ENCODE measurements at places on chromosomes 2 and 18.

- no peak for DNase-seq
Measured at GRCh38 chr2:66575625-66576310, 140.8 kb downstream of the MEIS1 start.

- DNase-seq = no peak
Measured at GRCh38 chr2:212249451-212249850, 289.2 kb downstream of the ERBB4 start.

DNA sequence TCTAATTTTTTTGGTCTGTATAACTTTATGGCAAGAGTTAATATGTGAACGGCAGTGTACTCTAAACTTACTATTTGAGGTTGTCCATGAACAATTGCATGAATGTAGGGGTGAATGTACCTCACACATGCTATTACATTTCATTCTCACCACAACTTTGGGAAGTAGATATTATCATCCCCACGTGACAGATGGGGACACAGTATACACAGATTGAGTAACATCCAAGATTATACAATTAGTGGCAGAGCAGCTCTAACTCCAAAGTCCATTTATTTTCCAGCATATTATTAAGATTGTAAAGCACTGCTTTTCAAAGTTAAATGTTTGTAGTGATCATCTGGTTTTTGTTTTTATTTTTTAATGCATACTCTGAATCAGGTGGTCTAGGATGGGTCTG, 622.1 kb upstream of the ZEB2 start:
- no peak for DNase-seq

DNA sequence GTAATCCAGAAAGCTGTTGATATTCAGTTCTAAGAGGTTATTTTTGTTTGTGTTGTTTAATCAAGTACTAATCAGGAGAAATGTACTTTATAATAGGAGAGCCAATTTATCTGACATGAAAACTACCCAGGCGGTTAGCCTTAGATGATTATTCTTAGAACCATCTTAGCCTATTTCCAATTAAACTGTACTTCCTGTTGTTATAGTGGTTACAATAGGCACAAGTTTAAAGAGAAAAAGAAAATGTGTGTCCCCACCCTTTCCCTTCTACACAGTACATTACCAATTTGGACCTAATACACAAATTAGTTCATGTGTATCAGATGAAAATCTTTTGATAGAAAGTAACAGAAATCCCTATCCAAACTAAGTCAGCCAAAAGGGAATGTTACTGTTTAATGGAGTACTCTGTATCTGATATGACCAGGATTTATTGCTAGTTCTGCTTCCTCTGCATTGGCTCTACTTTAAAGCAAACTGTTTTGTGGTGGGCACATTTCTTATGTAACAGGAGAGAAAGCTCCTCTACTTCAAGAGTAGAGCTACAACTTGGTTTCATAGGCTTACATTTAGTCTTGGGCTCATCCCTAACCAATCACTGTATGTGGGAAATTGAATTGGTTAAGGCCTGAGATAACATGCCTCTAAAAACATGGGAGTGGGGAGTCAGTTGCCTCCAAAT, 217.9 kb downstream of the UBE2E3 start:
- no peak for DNase-seq

GRCh38 chr2:191539068-191539467, 138.9 kb upstream of the NABP1 start:
- no peak for DNase-seq

GRCh38 chr2:105746177-105747080, 1.7 kb downstream of the NCK2 start:
- peak; percentile 46 for DNase-seq

GRCh38 chr18:10398571-10398970, 55.9 kb upstream of the APCDD1 start:
- DNase-seq = no peak

DNA sequence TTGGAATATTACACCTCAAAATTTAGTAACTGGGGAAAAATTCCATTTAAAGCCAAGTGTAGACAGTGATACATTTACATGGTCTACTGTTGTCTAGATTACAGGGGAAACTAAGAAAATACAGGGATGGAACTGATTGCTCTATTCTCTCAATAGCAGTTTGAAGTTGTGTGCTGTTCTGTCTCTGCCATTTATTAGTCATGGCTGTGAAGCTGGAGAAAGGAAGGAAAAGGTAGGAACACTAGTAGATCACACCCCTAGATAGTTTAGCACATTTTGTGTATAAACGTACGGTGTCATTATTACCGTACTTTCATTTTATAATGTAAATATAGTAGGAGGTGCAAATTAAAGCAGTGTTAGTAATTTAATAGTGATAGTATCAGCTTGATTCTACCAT, 170.5 kb downstream of the PHLPP1 start:
- no peak for DNase-seq

DNA sequence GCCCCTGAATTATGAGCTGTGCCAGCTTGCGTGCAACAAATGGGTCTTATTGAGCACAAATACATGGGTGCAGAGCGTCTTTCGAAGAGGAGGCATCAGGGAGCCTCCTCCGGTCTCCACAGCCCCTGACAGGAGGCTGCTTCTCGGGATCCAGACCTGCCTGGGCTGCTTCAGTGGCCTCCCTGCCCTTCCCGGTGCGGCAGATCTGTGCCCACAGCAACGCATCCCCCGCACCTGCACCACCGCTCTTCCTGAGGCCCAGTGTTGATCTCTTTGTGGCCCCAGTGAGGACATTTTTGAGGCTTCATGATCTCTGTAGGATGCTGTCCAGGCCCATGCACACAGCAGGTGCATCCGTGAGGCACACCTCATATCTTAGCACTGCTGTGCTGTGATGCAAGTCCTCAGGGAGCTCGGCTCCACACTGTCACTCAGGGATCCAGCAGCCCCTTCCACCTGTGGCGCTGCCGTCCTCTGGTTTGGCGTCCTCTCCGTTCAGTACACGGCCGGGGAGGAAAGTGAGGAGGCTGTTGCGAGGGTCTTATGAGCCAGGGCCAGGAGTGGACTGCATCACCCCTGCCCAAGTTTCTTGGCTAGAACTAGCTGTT, 17.4 kb downstream of the RTP5 start:
- no peak for DNase-seq

DNA sequence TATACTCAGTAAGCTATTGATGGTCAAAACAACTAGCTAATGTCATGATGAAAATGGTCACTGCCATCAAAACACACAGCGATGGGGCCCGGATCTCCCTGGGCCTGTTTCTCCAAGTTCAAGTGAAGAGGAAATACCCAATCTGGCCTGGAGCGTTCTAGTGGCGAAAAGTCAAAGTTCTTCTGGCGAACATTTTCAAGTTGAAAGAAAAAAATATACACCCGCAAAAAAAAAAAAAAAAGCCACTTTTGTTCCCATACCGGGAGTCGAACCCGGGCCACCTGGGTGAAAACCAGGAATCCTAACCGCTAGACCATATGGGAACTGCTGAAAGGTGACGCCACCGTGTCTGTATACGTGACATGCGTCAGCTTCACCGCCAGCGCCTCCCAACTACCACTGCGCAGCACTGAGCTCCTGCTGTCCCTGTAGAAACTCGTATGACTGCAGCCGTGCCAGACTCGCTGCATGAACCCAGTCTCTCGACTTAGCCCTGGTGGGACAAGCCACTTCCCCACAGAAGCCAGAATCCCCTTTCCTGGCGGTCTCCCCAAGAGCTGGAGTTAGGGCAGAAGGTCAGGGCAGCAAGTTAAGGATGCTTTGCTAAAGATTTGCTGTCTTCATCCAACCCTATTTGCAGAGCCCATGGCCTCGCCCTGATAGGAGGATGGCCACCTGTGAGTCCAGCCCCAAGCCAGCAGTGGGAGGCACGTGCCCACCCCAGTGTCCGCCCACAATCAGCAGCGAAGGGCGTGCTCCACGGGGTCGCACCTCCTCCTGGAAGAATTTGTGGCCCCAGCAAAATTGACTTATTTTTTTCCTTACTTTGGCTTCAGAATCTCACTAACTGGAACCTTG, 5.6 kb upstream of the IMP4 start:
- no peak for DNase-seq

All from activated CD8-positive, alpha-beta memory T cell treated with anti-CD3 and anti-CD28 coated beads for 1 hour (primary cell).